Stimulated activated CD8-positive, alpha-beta memory T cell treated with anti-CD3 and anti-CD28 coated beads, Interleukin-7, amount 100 ng/mL, for 1 hour (primary cell): ENCODE measurements at places on chromosomes 12 and 14.

GRCh38 chr12:89208661-89209096 lies 143.6 kb downstream of the DUSP6 start:
- DNase-seq: no peak

GRCh38 chr14:80325112-80325511 lies 113.8 kb upstream of the DIO2 start:
- no peak for DNase-seq

DNA sequence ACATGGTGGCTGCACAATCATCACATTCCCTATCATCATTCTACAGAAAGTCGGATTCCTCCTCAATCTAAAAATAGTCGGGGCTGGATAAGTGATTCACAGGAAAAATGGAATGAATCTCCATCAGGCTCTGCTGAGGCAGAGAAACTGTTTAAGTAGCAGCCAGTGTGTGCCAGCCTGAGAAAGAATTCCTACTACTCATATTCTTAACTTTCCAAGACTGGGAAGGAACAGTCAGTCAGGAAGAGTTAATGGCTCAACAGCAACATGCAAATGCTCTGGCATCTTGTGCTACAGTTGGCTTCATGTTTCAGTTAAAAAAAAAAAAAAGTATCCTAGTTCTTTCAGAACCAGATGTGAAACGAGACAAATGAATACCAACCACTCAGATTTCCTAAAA lies 187.0 kb downstream of the GRIP1 start:
- no peak for DNase-seq

GRCh38 chr12:12387501-12387900 lies 30.6 kb downstream of the BORCS5 start:
- no peak for DNase-seq

DNA sequence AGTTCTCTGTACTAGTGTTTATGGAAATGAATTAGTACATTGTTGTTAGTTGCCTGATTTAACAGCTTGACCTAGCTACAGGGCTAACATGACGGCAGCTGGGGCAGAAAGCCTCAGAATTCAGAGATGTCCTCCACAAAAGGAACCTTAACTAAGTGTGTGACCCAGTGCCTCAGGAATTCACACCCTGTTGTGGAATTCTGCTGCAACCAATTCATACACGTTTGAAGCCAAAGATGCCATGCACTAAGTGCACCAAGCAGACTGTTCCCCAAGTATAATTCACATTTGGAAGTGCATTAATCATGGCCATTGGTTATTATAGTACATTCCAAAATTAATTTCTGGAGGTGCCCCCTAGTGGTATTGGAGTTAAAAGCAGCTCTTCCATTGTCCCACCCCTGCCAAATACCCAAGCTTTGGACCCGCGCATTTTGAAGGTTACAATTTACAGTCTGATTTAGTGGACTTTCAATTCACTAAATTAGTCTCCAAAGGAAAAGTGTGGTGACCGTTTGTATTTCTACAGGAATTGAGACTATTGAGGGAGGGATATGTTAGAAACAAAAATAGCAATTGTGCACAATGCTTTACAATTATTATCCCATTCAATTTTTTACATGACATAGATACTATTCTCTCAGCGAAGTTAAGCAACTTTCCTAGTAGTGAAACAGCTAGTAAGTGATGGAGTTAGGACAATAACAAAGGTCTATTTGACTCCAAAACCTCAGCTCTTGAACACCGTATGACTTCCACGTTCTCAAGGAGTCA lies 85.9 kb downstream of the PAX9 start:
- DNase-seq: no peak

DNA sequence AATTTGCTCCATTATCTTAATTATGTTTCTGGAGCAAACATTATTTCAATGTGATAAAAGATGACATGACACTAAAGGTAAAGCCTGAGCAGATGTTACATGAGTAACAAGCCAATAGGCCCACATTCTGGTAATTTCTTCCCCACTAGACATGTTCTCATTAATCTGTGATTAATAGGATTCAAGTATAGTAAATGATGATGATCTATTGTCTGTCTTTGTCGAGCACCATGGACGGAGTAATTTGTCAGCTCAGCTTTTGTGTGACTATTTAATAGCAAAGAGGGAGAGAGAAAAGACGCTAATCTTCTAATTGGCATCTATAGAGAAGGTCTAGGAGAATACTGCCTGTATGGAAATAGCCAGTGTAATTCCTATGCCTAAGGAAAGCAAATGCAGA lies 62.2 kb upstream of the INSM2 start:
- no peak for DNase-seq

- no peak for DNase-seq
Measured at GRCh38 chr12:79121486-79121885, 256.9 kb downstream of the SYT1 start.

DNA sequence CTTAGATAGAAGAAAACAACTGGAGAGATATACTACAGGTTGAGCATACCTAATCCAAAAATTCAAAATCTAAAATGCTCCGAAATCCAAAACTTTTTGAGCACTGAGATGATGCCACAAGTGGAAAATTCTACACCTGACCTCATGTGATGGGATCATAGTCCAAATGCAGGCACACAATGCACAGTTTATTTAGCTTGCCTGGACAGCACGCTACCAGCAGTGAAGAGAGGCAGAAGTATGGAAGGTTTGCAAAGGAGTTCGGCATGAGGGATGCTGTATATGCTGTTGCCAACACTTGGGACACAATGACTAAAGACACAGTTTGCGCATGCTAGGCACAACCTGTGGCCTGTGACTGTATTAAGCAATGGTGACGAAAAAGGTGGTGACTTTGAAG lies 58.1 kb upstream of the CAND1 start:
- DNase-seq: no peak

DNA sequence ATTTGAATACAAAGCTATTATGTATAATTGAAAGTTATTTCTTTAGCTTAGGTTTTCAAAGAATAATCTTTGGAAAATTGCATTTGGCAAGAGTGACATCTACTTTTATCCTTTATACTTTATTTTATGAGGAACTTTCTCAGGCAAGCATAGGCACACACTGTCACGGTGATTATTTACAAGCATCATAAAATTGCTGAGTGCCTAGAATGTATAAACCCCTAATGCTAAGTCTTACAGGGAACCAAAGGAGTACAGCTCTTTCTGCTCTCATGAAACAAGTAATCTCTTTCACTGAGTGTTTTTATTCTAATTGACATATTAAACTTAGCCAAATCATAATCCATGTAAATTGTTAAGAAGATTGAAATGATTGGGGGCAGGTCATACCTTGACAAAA lies 154.9 kb downstream of the FSCB start:
- DNase-seq: no peak

- DNase-seq: no peak
Measured at GRCh38 chr12:105107171-105107493, 399 bp upstream of the WASHC4 start.

- DNase-seq: no peak
Measured at GRCh38 chr14:77055306-77055705, 26.8 kb upstream of the IRF2BPL start.

DNA sequence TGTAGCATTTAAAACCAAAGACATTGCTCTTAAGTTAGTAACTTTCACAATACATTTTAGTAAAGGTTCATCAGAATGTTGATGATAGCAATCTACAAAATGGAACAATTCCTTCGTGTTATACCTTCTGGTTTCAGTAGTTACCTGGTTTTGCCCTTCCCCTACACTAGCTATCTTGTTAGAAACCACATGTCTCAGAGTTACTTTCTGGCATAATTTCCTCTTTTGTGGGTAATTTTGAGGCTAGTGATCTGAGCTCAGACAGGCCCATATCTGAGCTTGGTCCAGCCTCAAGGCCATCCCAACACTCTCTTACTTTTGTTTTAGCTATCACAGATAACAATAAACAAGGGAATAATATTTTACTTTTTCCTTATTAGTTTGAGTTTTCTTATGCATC lies 196.9 kb downstream of the KITLG start:
- no peak for DNase-seq

GRCh38 chr12:114003286-114003685 lies 37.2 kb upstream of the RBM19 start:
- DNase-seq: no peak

- DNase-seq: no peak
Measured at GRCh38 chr12:85060916-85061315, 24.8 kb downstream of the LRRIQ1 start.

- DNase-seq: no peak
Measured at GRCh38 chr14:55819610-55820304, 239.8 kb downstream of the KTN1 start.

- no peak for DNase-seq
Measured at GRCh38 chr14:77708749-77709148, 846 bp downstream of the SLIRP start.

DNA sequence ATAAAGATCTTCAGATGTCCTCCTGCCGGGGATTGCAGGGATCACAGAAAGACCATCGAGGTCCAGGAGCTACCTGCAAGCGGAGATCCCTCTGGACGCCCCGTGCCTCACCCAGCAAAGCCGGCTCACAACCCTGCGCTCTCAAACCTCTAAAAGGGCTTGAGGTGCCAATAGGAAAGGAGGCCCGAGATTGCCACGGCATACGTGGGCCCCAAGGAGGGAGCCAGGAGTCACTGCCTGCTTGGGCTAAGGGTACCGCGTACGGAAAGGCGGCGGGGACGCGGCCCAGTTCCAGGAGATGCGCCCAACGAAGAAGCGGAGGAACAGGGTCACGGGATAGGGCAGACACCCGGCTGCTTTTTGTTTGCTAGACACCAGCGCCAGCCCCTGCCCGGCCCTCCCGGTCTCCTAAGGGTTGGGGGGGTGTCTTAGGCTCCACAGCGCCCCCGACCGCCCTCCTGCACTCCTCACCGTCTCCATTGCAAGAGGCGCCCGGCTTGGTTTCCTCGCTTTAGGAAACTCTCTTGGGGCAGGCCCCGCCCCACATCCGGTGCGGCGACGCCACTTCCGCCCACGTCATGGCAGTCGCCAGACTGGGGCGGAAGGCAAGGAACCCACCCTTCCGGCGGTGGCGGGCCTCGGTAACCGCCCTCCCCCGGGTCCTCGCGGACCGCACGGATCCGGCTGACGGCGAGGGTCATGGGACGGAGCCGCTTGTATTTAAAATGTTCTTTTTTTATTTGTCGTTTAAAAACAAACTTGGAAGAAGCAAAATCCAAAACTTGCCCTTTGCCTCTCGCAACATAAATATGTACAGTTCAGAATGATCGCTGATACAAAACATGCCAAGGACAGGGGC lies at the start of gene PRKAG1:
PRKAG1 (minus strand) TSS at position 516 of the 859 bp plus-strand sequence; CDS start at position 480, 36 bp downstream.
- peak; percentile 90 for DNase-seq

GRCh38 chr12:68042212-68042699 lies 53.0 kb downstream of the IFNG-AS1 start:
- DNase-seq: no peak

DNA sequence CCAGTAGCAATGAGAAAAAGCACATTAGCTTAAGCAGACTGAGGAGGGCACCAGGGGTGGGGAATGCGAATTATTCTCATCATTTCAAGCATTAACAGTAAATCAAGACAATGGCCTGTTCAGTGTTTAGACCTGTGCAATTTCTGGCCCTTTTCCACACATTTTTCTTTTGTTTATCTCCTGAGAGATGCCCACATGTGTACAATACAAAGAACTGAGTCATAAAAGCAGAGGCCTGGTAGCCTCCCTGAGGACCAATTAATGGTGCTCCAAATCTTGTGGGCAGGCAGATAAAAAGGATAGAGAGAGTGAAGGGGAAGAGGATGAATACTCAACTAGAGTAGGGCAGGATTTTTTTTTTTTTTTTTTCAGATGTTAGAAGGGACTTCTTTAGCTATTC lies 480.8 kb downstream of the RERGL start:
- no peak for DNase-seq

DNA sequence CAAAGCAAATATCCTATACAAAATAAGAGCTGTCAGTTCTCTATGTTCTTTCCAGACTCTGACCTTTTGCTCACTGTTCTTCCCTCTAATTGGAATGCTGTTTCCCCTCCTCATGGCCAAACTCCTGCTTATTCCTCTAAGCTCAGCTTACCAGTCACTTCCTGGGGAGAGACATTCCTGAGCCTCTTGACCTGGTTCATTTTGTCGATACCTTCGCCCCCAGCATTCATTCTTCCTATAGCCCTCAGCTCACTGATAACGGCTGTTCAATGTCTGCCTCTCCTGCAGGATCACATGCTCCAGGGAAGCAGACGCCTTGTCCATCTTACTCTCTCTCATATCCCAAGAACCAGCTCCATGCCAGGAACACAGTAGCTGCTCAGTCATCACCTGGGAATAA lies 431.0 kb downstream of the MED13L start:
- DNase-seq: no peak

DNA sequence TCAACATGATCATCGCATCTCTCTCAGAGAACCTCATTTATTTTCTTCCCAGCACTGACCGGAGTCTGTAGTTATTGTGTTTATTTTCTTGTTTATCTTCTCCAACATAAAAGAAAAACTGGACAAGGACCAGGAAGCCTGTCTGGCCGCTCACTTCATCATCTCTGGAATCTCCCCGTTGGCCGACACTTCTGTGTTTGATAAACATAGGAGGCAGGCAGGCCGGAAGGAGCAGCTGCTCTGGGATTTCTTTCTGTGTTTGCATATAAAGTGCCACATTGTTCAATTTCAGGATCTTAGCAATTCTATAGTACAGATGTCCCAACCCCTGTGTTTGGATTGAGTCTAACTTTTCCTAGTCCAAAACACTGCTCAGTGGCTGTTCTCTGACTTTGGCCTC lies 53.3 kb downstream of the ACACB start:
- no peak for DNase-seq

DNA sequence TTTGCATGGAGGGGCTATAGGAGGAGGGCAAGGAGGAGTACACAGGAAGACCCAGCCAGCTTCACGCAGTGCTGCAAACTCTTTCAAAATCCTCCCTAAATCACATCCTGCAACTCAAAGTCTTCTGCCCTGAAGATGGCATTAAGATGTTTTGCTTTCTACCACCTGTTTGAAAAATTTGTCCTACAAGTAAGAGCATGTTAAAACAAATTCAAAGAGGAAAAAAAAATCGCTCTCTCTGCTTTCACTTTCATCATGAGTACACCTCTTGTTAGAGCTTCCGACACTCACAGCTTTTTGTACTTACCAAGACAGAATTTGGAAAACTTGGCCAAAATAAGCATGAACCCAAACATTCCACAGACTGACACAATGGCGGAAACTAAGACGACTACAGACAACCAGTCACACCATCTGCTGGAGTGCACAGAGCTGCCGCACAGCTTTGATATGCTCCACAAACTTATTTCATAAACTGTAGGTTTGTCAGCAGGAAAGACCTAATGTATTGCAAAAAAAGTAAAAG lies 21.3 kb downstream of the GCH1 start:
- DNase-seq: no peak

- DNase-seq: no peak
Measured at GRCh38 chr12:17810399-17810798, 279.6 kb downstream of the RERGL start.

- DNase-seq: no peak
Measured at GRCh38 chr12:122124370-122124769, 45.8 kb downstream of the MLXIP start.
